ENCODE measurements at places on chromosomes 1 and 21.

DNA sequence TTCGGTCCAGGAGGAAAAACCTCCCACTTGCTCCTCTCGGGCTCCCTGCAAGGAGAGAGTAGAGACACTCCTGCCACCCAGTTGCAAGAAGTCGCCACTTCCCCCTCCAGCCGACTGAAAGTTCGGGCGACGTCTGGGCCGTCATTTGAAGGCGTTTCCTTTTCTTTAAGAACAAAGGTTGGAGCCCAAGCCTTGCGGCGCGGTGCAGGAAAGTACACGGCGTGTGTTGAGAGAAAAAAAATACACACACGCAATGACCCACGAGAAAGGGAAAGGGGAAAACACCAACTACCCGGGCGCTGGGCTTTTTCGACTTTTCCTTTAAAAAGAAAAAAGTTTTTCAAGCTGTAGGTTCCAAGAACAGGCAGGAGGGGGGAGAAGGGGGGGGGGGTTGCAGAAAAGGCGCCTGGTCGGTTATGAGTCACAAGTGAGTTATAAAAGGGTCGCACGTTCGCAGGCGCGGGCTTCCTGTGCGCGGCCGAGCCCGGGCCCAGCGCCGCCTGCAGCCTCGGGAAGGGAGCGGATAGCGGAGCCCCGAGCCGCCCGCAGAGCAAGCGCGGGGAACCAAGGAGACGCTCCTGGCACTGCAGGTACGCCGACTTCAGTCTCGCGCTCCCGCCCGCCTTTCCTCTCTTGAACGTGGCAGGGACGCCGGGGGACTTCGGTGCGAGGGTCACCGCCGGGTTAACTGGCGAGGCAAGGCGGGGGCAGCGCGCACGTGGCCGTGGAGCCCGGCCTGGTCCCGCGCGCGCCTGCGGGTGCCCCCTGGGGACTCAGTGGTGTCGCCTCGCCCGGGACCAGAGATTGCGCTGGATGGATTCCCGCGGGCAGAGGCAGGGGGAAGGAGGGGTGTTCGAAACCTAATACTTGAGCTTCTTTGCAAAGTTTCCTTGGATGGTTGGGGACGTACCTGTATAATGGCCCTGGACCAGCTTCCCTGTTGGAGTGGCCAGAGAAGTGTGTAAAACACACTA lies 45.3 kb downstream of the MRPL39 start:
- peak; percentile 25 for DNase-seq

GRCh38 chr1:31617916-31618746 lies 642 bp downstream of the HCRTR1 start:
- DNase-seq, result peak; percentile 91

DNA sequence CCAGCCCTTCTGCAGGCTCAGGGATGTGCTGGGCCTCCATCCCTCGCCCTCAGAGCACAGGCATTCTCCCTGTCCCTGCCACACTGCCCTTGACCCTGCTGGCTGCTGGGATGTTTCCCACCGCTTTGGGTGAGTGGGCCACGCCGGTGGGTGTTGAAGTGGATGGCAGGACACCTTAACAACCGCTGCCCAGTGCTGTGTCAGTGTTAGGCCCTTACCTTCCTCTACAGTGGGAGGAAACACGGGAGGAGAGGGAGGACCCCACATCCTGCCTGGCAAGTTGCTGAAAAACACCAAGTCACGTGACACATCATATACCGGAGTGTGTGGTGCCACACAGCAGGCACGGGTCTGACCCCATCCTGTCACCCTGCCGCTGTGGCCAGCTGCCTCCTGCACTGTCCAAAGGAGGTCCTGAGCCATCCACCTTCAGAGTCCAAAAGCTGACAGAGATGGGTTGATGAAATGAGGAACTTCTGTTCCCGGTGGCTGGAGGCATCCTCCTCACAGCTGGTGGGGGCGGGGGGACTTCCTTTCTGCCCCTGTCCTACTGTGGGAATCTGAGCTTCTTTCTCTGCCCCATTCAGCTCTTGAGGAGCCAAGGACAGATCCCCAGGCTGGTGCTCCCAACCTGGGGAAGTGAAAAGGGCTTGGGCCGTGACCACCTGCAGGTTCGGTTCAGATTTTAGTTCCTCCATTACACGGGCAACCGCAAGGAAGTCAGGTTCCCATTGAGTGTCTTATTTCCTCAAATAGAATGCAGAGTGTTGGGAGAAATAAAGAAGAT lies 3.2 kb upstream of the THEMIS2 start:
- no peak for DNase-seq

GRCh38 chr1:14809191-14809981 lies 210.9 kb downstream of the KAZN start:
- DNase-seq, result no peak

- no peak for DNase-seq
Observed at GRCh38 chr1:29451368-29451892, 215.1 kb downstream of the PTPRU start.

- DNase-seq, result no peak
Observed at GRCh38 chr21:34201001-34201400, 127.6 kb downstream of the MRPS6 start.

DNA sequence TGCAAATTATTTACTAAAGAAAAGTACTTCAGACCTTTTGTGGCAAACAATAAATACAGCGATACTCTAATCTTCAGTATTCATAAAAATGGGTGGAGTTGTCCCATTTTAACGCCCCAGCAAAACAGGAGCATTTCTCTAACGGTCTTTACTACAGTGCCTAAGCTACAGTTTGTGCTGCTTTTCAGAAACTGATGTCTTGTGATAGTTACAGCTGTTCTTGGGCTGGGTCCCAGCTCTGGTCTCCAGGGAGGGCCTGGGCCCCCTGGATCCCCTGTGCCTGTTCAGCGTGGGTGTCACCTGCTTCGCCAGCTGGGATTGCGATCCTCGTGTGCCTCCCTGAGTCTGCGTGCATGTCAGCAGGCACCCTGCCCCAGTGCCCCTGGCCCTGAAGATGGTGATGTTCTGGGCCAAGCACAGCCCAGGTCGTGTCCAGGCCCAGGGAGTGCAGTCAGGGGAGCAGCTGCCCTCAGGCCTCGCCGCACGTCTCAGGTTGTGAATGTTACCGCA lies 64.0 kb upstream of the DIP2A start:
- DNase-seq, result peak; percentile 66

GRCh38 chr1:12176298-12177118 lies 9.7 kb downstream of the TNFRSF1B start:
- DNase-seq, result no peak

DNA sequence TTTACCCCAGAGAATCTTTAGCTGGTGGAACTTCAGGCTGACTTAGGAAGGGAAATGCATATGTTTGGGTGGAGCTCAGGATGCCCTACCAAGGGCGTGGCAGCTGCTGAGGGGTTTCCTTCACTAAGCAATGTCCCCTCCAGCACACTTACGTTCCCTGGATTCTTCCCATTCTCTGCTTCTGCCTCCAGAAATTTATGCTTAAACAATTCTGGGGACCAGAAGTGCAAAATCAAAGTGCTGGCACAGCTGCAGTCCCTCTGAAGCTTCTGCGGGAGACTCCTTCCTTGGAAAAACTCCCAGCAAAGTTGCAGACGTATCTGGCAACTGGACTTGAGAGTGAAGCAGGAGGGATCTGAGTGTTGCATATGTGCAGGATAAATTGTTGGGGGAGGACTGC lies 402.8 kb downstream of the PCP4 start:
- DNase-seq, result no peak

GRCh38 chr1:214540324-214540723 lies 11.1 kb downstream of the PTPN14 start:
- no peak for DNase-seq

GRCh38 chr1:2135441-2135841 lies 59.1 kb downstream of the FAAP20 start:
- no peak for DNase-seq

DNA sequence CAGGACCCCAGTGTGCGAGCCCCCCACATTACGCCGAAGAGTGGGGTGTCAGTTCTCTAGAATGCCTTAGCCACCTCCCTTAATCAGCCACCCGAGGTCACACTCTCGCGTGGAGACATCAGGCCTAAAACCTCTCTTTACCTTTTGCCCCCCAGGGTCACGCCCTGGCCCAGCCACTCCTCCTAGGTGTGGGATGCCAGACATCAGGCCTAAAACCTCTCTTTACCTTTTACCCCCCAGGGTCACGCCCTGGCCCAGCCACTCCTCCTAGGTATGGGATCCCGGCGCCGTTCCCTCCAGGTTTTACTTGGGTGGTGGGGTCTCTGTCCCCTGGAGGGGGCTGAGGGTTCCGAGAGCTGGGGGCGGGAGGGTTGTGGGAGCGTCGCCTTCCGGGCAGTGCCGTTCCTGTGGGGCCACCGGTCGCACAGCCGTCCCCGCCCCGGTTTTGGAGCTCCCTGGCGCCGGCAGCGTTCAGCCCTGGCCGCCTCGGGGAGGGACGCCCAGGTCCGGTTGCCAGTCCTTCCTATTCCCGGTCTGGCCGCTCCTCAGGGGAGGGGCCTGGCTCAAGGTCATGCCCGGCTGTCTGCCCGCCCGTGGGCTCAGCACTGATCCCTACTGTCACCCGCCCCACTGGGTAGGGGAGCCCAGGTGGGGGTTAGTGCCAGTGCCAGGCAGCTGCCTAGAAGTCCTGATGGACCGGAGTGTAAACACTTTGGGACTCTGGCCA lies 882 bp downstream of the VPS13D start:
- peak; percentile 47 for DNase-seq

- DNase-seq, result peak; percentile 81
Observed at GRCh38 chr1:5975133-5975880, 16.9 kb downstream of the NPHP4 start.

DNA sequence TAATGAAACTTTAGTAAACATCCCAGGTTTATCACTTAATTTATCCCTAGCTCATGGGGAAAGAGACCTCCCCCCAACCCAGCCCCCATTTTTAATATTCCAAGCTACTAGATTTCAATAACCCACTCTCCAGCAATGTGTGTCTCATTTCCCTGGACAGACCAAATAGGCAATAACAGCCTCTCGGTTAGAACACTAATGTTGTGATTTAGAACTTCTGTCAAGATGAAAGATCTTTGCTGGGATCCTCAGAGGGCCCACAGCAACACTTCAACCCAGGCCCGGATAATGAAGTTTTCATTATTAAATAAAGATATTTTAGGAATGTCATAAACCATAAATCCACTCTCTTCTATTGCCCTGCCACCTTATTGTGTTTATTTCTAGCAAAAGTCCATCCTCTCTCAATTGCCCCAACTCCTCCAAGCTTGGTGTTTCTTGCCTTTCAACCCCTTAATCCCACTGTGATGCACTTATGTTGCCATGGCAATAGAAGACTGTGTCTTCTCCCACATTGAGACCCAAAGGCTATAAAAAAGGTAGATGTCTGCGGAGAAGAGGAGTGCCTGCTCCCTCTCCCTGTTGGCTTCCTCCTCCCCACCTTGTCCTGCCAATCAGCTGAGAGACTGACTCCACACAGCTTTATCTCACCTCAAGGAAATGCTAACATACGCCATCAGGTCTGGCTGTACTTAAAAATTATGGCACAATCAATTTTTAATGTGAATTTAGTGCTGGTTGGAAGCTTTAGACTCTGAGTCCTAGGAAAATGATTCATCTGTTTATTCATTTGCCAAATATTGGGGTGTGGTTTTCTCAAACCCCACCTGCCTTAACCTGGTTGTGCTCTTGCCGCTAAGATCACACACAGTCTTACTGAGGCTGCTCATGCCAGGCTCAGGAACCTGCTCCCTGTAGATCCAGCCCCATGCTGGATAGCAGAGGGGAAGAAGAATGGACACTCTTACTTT lies 258.3 kb upstream of the CAMK1G start:
- no peak for DNase-seq

DNA sequence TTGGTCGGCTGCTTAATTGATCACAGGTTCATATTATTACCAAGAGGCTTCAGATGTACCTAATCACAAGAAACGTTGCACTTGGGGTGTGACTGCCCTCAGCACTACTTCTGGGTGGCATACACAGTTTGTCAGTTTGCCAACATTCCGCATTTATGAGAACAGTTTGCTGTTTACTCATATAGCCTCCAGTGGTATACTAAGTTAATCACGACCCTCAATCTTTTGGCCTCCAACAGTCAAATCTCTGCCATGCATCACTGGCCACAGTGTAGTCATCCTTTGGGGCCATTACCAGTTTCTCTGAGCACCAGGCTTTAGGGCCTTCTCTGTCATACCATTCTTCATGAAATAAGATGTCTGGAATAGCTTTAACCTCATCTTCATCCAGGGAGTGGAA lies 62.8 kb upstream of the BCL9 start:
- DNase-seq, result no peak

- DNase-seq, result no peak
Observed at GRCh38 chr1:72997624-72998023, 715.3 kb upstream of the NEGR1 start.

DNA sequence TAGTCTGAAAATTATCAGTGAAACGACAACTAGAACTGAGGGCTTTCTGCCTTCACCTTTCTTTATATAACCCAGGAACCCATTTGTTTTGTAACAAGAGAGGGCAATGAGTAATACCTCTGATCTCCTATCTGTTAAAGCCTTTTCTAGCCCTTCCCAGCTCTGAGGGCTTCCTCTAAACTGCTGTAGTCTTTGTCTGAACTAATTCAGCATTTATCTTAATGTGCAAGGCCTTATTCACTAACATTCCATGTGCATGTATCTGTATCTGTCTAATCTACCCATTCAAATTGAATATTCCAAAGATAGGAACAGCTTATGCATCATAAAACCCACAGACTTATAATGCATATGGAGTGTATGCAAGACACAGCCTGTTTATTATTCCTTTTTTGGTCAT lies 167.1 kb downstream of the LYPLAL1 start:
- no peak for DNase-seq

- no peak for DNase-seq
Observed at GRCh38 chr1:97849345-97850340, 71.2 kb downstream of the DPYD start.

DNA sequence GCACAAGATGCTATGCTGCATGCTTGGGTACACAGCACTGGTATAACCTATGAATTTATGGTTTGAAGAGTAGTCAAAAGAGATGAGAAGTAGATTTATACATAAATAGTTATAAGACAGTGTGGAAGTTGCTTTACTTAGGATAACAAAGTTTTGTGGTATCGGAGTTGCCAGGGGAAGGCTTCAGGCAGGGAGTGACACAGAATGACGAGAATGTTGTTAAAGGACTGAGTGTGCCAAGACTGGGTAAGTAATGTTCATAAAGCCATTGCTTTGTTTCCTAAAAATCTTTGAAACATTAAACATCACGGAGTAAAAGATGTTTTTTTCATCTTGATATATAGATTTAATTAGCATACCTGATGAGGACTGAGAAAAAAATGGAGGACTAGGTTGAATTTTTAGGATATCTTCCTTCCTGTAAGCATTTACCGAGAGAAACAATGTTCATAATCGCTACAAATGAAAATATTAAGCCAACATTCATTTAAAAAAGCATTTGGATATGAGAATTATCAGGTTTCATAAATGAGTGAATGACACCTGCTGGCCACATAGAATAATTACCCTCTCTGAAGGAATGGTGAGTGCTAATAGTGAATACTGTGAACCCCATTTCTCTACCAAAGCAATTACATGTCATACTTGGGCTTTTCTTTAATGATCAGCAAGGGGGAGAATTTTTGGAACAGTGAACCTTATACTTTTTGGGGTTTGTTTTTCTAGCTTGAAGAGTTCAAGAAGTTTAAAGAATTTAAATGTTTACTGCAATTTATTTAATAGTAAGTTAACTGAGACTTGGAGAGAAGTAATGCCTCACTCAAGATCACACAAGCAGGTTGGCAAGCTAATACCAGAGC lies 28.4 kb downstream of the EXTL2 start:
- peak; percentile 20 for DNase-seq

GRCh38 chr1:42210421-42211133 lies 46.0 kb upstream of the GUCA2A start:
- no peak for DNase-seq

Data from D341Med (cell line).